ENCODE measurements at places on chromosomes 1 and 21.

DNA sequence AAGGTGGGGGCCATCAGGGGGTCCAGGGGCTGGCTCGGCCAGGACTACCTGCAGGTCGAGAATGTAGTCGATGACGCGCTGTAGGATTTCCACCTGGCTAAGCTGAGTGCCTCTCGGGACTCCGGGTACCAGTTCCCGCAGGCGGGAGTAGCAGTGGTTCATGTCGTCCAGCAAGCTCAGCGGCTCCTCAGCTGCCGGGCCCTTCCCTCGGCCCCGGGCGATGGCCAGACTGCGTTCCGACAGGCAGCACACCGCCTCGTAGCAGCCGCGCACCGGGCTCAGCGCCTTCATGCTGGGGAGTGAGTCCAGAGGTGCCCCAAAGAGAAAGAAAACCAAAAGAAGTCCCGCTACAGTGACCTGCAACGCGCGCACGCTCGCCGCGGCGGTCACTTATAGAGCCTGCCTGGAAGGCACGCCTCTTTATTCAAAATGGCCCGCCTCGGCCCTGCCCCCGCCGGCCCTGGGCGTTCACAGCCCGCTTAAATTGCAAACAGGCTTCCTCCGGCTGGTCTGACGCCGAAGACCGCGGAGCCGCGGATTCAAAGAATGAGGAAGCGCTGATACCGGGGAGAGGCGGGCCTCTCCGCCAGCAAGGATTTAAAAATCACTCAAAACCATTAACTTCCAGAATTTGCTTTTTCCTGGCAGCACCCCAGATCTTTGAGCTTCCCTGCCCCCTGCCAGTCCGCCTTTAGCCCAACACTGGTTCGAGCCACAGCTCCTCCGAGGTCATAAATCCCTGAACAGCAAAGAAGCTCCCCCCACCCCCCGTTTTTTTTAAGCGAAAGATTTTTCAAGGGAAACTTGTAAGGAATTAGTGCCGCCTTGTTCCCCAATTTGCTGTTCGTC, at the start of gene ID3:
Gene ID3, minus strand, starts transcription at position 366 of the 849 bp plus-strand sequence. Its CDS starts 75 bp downstream, at position 291.
- DNase-seq, result peak; percentile 82

- DNase-seq, result no peak
Measured at GRCh38 chr1:220241072-220241663, 31.1 kb downstream of the RAB3GAP2 start.

DNA sequence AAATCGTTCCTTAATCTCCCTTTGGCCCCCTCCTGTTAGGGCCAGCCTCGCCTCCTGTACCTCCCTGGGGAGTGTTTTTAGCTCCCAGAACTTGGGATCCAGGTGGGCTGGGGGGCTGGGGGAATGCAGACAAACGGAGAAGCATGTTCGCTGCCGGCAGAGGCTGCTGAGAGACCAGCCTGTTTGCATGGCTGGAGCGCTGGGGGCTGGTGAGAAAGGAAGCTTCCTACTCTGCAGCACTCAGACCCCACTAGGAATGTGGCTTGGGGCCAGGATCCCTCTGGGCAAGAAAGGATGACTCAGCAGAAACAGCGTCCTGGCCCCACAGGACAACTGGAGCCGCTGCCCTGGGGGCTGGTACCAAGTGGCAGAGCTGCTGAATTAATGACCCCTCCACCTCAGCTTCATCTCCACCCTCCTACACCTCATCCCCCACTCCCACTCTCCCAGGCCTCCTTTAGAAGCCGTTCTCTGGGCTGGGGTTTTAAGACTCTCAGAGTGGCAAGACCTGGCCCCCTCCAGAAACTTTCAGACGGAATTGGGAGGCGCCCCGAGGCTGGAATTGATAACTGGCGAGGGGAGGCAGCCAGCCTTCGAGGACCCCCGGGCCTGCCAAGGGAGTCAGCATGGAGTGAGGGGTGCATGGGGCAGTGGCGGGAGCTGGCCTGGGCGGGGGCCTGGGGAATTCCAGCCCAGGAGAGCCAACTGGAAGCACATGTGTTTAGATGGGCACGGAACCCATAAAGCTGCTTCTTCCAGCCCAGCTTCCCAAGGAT, 28.5 kb upstream of the EPS8L3 start:
- DNase-seq, result no peak

DNA sequence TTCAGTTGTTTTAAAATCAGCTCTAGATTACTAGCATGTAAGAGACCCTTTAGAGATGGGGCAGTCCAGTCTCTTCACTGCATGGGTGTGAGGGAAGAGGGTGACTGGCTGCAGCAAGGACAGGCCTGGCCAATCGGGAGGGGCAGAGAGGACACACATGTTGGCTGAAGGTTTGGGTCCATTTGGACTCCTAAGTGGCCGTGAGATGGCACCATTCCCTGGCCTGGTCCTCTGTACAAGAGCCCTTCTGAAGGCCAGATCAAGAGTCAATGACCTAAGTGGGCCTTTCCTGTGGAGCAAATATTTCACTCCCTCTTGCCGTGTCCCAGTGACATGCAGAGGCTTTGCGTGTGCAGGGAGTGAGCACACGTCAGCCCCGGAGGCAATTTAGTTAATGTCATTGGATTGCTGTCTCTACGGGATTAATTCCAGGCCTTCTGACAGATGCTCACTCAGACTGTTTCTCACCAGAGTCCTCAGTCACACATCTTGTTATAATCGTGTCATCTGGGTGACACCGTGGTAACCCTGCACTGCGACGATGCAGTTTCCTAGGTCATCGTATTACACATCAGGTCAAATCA, 613.0 kb downstream of the NPHP4 start:
- DNase-seq, result no peak

DNA sequence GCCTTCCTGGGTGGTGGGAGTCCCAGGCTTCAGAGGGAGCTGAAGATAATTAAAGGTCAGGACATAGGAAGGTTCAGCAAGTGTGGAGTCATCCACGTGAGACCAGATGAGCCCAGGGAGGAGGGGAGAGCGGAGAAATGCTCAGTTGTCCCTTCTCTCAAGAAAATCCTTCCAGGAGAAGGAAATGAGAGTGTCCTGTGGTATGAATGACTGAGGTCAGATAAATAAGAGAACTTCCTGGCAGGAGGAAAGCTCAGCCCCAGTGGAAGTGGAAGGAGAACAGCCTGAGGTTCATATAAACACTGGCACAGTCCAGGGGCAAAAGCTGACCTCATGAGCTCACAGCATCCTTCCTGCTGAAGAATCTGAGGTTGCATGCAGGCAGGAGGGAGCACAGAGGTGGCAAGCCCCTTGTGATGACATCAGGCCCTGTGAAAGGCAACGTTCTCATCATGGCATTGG, 97.6 kb downstream of the NAV1 start:
- DNase-seq, result no peak

GRCh38 chr1:193090865-193091264, 14.3 kb downstream of the GLRX2 start:
- DNase-seq, result no peak

DNA sequence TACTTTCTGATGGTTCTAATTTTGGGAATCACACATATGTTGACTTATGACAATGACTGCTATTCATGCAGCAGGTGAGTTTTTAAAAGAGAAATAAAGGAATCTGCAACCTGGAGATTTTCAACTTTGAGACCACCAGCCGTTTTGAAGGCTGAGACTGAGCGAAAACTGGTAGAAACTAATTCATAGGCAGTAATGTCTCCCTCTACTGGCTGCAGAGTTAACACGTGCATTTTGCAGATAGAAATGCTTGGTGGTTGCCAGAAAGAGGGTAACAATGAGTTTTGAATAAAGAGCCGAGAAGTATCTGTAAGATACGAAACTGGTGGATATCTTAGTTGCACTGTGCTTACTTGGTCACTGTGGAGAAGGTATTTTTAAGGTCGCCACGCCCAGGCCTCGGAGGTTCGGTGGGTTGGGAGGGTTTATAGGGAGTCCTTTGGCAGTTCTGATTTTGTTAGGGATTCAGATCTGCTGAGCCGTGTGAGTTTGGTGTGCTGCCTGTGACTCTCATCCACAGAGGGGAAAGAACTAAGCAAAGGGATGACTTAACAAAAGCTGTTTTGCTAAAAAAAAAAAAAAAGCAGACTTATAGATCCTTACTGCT, 83.0 kb downstream of the RYR2 start:
- DNase-seq, result no peak

GRCh38 chr1:20717452-20718342, at the start of gene KIF17:
TSS of gene KIF17 (minus strand) at chr1:20718007. CDS start at chr1:20717706, 301 bp downstream.
- DNase-seq, result peak; percentile 49

DNA sequence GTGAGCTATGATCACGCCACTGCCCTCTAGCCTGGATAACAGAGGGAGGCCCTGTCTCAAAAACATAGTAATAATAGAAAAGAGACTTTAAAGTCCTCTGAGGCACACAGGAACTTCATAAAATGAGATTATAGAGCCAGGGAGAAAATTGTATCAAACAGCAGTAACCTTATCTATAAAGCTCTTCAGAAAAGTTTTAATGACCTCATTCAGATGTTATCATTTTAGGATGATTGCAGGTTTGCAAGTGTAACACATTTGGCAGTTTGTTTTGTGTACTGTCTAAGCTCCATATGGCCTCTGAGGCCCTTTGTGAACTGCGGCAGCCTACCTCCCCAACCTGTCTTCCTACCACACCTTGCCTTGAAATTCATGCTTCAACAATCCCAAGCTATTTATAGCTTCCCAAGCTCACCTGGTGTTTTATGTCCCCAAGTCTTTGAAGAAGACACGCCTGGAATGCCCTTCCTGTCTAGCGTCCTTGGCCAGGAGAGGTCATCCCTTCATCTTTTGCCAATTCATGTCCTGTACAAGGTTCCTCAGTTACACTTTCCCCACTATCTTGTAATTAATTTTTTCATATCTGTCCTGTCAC, 8.5 kb upstream of the AKNAD1 start:
- no peak for DNase-seq

DNA sequence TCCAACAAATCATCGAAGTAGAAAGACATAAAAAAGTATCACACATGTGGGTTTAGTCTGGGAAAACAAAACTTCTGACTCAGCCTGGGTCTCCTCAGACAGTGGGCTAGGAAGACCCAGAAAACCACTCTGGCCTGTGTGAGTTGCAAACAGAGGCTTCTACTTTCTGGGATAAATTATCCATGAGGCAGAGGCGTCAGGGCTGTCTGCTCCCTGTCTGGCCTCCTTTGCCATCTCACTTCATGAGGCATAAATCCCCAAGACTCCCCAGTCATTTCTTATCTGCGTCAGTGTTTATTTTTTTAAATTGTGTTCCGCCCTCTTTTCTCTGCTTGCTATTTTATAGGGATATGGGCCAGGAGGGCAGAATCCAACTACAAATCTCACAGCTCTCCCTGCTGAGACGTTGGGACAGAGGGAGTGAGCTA, 80.6 kb upstream of the TRABD2B start:
- DNase-seq, result no peak

GRCh38 chr21:18164933-18165332, 79.7 kb upstream of the CHODL start:
- no peak for DNase-seq

- no peak for DNase-seq
Measured at GRCh38 chr1:54781023-54781723, 16.9 kb upstream of the PARS2 start.

DNA sequence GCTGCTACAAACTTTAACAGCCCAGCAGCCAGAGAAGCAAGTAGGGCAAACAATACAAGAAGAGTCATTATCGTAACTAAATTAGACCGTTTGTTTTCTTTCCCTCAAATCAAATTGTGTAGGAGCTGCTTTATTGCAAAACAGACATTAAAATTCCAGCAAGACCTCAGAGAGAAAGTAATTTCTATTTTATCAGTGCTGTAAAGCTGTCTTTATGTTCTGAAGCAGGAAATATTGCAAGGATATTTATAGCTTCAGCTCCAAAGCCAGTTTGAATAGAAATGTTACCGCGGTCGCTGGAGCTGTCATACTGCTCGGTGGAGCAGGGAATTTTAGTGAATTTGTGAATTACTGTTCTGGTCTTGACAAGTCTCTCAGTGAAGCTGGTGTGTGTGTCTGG, 503.8 kb upstream of the PLXNA2 start:
- DNase-seq, result no peak

DNA sequence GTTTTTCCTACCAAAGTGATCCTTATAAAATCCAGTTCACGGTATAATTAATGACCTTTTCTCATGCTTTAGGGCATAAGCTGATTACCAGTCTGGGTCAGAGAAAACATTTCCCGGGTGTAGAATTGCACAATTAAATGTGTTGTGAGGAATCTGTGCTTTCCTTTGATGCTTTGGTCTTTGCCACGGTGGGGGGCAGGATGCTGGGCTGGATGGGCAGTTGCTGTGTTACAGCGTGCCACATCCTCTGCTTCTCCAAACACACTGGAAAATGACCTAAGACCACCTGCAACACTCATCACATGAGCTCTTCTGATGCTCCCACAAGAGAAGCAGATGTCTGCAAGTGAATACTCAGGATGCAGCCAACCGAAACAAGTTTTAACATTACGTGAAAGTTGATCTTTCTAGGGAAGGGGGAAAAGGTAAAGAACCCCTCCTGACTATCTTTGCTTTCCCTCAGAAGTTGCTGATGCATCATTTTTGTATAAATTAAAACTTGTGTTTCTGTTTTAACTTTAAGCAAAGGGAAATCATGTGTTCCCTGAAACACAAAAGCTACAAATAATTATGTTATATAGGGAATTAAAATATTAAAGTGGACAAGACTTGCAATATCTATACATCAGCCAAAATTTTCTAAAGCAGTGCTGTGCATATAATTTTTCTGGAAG, 515.3 kb upstream of the NR5A2 start:
- no peak for DNase-seq

GRCh38 chr1:100852976-100853375, 41.7 kb downstream of the EXTL2 start:
- DNase-seq, result no peak

DNA sequence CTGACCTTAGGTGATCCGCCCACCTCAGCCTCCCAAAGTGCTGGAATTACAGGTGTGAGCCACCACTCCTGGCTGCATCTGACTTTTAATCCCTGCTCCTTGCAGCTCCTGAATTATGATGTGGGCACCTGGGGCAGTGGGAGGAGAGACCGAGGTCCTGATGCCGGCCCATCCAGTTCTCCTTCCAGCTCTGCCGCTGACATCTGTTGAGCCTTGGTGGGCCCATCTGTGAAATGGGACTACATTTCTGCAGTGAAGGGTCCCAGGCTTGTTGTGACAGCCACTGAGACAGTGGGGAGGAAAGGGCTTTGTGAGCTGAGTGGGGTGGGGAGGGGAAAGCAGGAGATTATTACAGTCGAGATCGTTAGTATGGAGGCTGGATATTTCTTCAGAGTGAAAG, 11.8 kb downstream of the PLA2G2F start:
- DNase-seq, result no peak

DNA sequence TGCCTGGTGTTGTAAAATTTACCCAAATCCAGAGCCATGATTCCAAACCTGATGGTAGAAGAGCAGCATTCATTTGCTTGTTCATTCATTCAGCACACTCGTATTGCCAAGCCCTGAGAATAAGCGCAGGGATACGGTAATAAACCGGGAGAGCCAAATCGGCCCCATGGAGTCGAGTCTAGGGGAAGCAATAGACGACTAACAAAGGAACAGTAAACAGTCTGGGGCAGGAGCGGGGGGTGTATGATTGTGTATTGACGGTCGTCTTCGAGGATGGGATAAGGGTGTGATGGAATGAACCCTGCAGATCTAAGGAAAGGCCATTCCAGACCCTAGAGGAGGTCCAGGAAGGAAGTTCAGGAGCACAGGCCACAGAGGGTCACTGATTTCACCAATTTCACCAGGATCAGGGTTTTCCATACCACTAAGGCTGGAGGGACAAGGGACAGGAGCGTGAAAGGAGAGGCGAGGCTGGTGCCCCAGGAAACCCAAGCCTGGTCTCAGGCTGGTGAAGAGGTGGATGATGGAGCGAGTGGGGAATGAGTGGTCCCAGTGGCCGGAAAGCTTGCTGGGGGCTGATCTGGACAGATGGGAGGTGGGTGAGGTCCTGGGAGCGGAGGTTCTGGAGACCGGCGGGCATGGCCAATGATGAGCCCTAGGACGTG, 61.1 kb upstream of the PDE9A start:
- no peak for DNase-seq
